HCEC 1CT (cell line): ENCODE measurements at places on chromosomes 7 and 10.

DNA sequence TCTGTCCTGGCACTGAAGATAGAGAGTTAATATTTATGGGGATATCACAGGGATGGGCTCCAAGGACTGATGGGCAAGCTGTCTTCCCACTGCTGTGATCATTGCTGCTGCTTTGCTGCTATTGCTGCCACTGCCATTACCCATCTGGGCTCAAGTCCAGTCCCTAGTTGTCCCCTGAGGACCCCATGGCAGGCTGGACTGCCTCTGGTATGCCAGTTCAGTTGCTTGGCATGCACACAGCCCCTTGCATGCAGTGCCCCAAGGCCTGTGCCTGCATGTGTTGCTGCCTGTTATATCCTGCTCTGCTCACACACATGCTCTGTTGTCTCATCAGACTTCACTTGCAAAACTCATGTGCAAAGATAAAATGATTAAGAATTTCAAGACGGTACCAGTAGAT, 109.5 kb downstream of the ADRA2A start:
- DNase-seq = no peak

DNA sequence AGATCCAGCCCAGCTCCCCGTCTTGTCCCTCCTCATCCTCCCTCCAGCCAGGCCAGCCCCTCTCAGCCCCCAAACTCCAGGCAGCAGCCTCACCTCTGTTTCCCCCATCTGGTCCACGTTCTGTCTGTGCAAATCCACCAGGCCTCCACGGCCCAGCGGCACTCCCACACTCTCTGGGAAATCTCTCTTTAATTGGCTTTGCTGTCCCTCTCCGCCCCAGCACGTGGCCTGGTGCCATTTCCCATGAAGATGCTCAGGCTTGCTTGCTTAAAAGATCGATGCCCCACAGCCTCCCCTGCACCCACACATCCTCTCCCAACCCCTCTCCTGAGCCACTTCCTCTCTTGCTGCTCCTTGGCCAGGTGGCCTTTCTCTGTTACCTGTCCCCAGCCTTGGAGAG, 39.3 kb downstream of the PRF1 start:
- DNase-seq = no peak

DNA sequence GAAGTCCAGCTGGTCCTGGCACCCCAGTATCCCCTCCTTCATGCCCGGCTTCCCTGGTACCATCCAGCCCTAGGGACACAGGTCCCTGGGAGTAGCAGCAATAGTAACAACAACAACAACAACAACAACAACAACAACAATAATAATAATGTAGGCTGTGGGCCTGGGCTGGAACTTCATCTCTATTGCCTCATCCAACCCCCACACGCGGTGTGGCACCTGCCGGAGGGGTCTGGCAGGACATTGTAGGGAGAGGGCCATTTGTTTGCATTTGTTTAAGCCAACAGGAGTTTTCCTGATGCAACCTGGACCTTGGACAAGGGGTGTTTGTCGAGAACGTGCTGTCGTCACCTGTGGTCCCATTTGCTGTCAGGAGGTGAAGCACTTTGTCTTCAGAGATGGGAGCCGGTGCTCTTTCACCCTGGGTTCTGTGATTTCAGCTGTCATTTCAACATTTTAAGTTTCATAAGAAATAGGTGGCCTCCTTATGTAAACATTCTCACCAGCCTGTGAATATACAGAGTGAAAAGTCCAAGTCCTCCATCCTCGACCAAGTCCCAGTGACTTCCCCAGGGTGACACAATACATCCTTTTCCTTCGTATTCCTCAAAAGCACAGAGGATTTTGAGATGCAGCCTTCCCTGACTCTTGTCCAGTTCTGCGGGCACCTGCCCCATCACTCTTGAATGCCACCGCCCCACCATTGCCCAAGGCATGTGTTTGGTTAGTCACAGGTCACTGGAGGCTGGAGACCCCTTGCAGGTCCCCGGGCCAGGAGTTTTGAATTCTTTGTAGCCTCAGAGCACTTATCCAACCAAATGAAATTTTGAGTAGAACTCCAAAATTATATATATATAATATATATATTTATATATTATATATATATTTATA, 9.2 kb downstream of the LHPP start:
- no peak for DNase-seq

DNA sequence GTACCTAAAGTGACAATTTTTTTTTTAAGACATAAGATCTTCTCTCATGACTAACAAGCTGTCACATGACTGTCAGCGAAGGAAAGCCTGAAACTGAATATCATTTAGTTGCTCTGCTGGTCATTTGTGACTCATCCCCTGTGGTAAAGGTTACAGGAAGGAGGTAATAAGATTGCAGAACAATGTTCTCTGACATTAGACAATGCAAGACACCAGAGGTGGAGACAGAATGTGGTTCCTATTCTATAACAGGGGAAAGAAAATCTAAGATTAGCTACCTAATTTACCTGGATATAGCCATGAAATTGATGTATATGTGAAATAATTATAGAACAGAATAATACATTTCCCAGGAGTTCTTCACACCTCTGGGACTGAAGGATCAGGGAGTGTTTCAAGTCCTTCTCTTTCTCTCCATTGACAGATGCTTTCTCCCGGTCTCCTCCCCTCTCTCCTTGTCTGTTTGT, 47.7 kb downstream of the LRGUK start:
- DNase-seq = peak; percentile 94

DNA sequence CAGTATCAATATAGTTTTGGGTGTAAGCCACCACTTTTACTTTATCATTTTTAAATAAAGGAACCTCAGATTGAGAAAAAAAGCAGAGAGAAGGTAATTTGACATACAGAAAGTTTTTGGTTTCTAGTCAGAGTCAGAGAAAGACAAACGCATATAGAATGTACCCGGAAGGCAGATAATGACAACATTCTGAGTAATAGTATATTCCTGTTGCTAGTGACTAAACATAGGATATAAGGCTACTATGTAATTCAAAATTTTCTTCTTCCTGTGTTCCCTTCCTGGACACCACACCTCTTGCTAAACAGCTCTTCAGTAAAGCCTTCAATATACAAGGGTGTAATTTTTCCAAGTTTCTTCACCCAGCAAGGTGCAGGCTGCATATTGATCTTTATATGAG, 597.6 kb downstream of the PCDH15 start:
- DNase-seq = no peak

DNA sequence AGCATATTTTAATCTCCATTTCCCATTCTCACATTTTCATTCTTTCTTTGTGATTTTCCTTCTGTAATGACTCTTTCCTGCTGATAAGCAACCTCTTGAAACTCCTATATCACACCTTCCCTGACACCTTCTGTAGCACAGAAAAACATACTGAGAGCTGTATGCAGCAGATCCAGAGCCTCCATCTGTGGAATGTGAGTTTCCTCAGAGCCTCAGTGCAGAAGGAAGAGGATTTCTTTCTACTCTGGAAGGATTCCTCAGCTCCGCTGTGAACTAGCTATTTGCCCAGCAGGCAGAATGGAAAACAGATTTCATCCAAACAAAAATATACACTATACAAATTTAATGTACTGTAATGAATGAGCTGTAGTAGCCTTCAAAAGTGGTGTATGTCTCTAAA, 841.3 kb upstream of the ZWINT start:
- no peak for DNase-seq
